ENCODE measurements at places on chromosomes 1 and 21. TPM values are rescaled to one million over a fixed set of nuclear protein-coding genes. Genes with fewer than 3 reads are reported as not detected.

- DNase-seq, result no peak
These were observed 23.3 kb downstream of the TFF3 start for GRCh38 chr21:42291751-42292562.

The CD2 gene
- not detected for total RNA-seq

The PFDN2 gene
- 25.9 TPM for total RNA-seq

The LORICRIN gene
- total RNA-seq, result not detected

The KIF2C gene
- total RNA-seq, result 26.8 TPM

The BCAR3 gene
- total RNA-seq, result 36.4 TPM

DNA sequence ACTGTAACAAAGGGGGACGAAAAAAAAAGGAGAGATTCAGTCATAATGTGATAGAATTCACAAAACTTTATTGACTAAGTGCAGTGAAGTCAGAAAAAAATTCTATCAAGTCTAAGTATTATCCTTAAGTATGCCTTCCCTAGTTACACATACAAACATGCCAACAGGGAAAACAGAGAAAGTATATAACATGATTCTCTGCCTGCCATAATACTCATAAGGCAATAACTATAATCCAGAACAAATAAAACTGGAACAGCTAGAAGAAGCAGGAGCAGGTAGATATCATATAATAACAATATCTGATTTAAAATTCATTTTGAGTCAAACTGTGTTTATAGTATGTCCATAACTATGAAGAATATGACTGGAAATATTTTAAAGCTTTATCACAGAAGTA, 184.3 kb downstream of the FAF1 start:
- no peak for DNase-seq

The PPOX gene
- total RNA-seq, result 12.9 TPM

DNA sequence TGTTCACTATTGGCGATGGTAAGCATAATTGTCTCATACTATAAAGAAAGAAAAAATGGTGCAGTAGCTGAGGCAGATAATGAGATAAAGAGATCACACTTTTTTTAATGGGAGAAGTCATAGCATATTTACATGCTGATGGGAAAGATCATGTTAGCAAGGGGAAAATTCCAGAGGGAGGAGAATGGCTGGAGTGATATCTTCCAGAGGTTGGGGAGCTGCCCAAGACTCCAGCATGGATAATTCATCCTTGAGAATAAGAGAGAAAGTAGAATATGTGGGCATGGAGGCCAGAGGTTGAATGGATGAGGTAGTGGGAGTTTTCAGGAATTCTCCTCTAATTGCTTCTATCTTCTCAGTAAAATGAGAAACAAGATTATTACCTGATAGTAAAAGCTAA, 45.8 kb upstream of the RGS1 start:
- no peak for DNase-seq

The FMO4 gene
- 1.3 TPM for total RNA-seq

DNA sequence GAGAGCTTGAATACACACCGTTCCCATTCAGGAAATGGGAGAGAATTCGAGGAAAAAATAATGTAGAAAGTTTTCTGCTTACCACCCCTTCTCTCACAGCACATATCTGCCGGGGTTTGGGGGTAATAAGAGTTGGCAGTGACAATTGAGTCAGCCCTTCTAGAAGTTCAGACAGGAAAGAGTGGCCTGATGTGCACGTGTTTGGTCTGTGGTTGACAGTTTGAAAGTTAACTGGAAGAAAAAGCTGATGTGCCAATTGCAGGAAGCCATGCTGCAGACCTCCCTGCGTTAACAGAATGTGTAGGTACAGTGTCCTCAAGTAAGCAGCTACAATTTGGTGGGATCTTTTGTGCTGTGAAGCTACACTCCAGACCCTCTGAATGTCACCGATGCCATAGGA, 50.9 kb downstream of the DHX9 start:
- no peak for DNase-seq

GRCh38 chr1:68409426-68409825, 40.3 kb downstream of the RPE65 start:
- DNase-seq, result no peak

The GJA8 gene
- not detected for total RNA-seq

GRCh38 chr1:53735681-53736080, 3.3 kb downstream of the GLIS1 start:
- DNase-seq, result no peak

GRCh38 chr1:197384471-197384870, 116.4 kb downstream of the CRB1 start:
- DNase-seq, result no peak

The CELA3B gene
- total RNA-seq, result not detected

DNA sequence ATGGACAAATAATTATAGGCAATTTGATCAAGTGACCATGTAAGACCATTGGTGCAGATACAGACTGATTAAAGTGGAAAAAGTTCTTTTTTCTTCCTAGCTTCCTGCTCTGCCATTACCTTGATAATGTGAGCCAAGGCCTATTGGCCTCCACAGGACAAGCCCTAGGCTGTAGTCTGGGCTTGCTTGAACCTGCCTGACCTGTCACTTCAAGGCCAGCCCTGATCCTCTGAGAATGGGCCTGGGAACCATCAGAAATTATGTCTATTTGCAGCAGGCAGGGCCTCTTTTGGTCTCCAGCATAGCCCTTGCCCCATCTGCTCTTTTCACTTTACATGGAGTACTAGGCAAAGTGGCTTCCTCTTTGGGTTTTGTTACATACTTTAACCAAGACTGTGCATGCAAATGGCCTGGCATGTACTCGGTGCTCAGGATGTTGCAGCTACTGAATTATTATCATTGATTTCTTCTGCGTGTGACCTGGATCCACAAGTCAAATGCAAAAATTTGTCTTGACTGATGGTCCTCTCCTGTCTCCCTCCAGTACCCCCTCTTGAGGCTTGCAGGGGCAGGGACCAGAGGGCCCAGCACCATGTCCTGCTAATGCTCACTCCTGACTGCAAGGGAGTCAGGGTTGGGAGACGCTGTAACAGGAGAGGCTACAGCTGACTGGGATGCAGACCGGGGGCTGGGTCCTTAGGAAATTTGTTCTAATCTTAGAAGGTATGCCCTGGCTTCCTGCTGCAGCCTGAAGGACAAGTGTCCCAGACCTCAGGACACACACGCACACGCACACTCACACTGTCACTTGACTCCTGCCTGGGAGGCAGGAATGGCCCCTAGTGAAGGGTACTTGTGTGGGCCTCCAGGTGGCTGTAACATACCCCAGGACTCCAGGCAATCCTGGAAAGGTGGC, 39.4 kb downstream of the RCSD1 start:
- no peak for DNase-seq

GRCh38 chr1:113931451-113931851, 2.3 kb downstream of the HIPK1 start:
- peak; percentile 64 for DNase-seq

The S100A9 gene
- not detected for total RNA-seq

- DNase-seq, result peak; percentile 58
These were observed 6.2 kb upstream of the ACP6 start for GRCh38 chr1:147676311-147677085.

GRCh38 chr1:153403421-153404085, 12.7 kb upstream of the S100A8 start:
- DNase-seq, result no peak

The FCGR2B gene
- total RNA-seq, result not detected

DNA sequence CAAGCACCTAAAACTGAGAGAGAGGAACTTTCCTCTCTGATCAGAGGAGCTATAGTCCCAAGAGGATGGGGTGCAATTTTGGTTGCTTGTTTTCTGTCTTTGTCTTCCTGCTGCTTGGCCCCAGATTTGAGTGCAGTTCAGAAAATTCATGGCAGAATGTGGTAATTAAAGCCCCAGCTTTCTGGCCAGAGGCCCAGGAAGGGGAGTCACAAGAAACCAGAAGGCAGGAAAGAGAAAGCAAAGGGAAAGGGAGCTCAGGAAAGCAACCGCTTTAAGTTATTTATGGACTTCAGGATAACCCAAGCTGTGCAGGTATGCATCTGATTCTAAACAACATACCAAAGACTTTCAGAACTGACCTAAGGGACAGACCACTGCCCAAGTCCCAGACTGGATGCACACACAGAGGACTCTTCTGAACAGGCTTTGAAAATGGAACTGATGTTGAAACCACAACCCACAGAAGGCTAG, 88.8 kb downstream of the ST3GAL3 start:
- DNase-seq, result peak; percentile 79

DNA sequence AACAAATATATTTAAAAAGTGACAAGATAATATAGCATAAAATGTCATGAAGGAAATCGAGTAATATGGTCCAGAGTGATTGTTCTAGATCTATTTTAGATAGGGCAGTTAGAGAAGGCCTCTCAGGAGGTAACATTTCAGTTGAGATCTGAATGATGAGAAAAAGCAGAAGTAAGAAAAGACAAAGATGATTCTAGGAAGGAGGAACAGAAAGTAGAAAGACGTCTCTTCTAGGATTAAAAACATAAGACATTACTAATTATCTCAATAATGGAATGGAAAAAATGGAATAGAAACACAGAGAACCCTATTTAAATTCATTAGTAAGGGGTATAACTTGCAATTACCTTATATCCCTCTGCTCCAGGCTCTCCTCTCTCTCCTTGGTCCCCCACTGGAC, 130.0 kb upstream of the ZNHIT6 start:
- DNase-seq, result no peak

The SLC9C2 gene
- not detected for total RNA-seq

The SFT2D2 gene
- total RNA-seq, result 47.1 TPM

DNA sequence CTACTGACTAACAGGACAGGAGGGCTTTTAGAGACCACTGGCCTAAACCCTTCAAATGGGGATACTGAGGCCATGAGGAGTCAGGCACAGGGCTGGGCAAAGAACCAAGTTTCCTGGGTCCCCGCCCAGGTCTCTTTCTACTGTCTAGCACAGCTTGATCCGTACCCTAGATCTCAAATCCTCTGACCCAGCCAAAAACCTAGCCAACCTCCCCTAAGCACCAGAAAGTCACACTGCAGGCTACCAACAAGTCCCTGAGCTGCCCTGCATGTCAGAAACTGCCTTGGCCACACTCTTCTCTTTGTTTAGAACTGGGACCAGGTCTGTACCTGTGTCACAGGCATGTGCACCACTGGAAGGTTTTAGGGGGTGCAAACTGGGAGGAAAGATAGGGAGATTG, 33.6 kb downstream of the AHDC1 start:
- DNase-seq, result no peak

- DNase-seq, result no peak
These were observed 145.6 kb downstream of the HMGB4 start for GRCh38 chr1:34009340-34009985.

- DNase-seq, result peak; percentile 41
These were observed 2.2 kb downstream of the RALGPS2 start for GRCh38 chr1:178727014-178727895.

The AK5 gene
- total RNA-seq, result 123 TPM

DNA sequence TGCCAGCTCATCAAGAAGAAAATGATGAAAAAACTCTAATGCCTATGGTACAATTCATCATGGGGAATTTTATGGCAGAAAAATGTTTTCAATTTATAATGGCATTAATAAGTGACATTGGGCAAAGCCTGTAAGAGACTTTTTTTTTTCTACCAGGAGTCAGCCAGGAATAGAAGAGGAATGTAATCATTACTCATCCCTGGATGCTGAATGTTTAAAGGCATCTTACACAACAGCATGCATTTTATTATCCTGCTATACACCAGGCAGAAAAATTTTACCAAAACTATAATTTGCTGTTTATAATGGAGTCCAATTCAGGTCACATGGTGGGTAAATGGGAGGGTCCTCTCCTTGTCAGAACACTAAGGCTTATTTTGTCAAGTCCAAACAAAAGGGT, 189.9 kb upstream of the BEND5 start:
- DNase-seq, result no peak

The ST6GALNAC5 gene
- 114 TPM for total RNA-seq

DNA sequence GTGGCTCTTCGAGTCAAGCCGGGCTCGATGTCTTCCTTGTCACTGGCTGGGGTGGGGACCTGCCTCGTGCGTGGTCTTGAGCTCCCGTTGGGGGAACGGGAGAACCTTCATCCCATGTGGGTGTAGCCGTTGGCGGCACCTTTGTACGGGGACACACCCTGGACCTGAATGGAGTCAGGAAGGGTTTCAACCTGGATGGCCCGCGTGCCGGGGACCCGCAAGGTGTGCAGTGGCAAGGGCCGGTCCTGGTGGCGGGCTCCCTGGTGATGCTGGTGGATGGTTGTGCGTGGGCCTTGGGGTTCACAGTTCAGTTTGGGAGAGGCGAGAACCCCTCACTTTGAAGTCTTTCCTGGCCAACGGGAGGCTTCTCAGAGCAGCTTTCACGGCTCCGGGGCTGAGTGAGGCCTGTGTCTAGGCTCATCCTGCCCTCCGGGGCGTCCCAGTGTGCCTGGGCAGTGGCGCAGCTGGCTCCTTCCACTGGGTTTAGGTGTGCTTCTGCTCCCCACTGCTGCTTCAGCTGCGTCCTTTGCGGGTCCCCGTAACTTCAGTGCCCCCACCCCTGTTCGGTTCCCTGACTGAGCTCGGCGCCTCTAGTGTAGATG, 11.4 kb downstream of the SKI start:
- no peak for DNase-seq

DNA sequence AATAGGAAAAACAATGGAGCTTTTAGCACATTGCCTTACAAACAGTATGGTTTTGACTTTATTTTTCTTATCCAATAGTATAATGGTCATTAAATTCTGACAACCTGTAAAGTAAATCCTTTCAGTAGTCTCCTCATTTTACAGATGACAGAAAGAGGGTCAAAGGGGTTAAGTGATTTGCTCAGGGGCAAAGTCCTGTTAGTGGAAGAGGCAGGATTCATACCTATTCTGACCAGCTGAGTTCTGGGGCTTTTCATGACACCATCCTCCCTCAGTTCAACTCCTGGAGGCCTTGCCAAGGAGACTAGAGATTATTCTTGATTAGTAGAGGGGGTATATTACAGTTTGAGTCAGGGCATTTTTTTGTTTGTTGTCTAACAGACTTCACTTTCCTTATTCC, 278.7 kb upstream of the DUSP10 start:
- DNase-seq, result no peak

The LCE6A gene
- total RNA-seq, result not detected

GRCh38 chr1:213327017-213327667, 276.1 kb downstream of the RPS6KC1 start:
- DNase-seq, result peak; percentile 47

The ANGPTL7 gene
- total RNA-seq, result not detected

The SHISAL2A gene
- total RNA-seq, result not detected

DNA sequence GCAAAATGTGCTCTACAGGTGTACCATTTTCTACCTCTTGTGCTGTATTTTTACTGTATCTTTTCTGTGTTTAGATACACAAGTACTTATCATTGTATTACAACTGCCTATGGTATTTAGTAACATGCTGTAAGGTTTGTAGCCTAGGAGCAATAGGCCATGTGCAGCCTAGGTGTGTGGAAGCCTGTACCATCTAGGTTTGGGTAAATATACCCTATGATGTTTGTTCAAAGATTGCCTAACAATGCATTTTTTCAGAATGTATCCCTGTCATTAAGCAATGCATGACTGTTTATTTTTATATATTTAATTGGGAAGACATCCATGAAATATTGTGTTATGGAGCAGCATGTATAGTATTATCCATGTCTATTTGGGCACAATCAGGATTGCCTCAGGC, 11.0 kb downstream of the ETV3L start:
- no peak for DNase-seq

DNA sequence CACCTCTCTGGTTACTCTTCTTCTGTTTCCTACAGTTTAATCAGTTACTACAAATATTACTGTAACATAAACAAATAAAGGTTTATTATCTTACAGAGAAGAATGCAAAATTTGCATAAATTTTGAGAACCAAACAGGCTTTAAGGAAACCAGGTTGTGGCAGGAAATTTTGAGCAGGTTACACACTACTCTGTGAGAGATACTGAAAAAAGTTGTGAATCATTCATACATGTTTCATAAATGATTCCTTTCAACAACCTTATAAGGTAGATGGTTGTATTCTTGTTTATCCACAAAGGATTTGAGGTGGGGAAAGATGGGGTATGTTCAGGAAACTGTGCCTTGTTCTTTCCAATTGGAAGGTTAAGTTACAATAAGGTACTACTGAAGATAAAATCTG, 58.6 kb downstream of the MAST2 start:
- DNase-seq, result no peak
